ENCODE measurements at places on chromosomes 7 and 10.

DNA sequence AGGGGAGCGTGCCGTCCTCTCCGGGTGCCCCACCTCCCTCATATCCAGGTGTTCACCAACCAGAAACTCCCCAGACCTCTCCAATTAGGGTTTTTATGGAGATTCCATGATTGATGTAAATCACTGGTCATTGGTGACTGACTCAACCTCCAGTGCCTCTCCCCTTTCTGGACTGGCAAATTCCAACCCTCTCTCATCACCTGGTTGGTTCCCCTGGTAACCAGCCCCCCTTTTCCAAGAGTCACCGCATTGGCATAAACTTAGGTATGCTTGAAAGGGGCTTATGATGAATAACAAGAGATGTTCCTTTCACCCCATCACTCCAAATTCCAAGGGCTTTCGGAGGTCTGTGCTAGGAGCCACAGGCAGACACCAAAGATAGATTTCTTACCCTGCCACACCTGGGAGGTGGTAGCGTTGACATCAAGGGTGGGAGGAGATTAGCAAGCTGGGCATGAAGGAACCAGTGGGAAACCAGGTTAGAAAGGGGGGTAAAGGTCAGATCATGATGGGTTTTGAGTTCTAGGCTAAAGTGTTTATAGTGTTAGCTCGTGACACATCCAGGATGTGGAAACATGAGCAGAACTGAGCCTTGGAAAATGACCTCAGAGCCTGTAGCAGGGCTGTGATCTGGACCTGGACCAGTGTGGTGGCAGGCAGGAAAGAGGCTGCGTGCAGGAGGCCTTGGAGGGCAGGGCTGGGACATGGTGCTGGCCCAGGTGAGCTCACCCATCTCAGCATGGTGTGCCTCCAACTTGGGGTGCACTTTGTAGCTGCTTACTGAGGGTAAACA, 45.1 kb downstream of the CAMK1D start:
- no peak for DNase-seq

GRCh38 chr10:89466599-89467035, 52.2 kb downstream of the IFIT5 start:
- DNase-seq: no peak

DNA sequence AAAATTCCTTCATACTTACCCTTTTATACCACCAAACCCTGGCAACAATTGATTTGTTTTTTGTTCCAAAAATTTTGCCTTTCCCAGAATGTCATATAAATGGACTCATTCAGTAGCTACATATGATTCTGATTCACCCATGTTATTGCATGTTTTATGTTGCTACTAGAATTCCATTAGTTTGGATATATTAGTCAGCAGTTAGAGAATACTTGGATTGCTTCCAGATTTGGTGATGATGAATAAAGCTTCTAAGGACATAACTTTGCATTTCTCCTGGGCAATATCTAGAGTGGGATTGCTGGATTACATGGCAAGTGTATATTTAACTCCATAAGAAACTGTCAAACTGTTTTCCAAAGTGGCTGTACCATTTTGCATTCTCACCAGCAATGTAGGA, 806.9 kb downstream of the DNAJB9 start:
- DNase-seq: no peak

DNA sequence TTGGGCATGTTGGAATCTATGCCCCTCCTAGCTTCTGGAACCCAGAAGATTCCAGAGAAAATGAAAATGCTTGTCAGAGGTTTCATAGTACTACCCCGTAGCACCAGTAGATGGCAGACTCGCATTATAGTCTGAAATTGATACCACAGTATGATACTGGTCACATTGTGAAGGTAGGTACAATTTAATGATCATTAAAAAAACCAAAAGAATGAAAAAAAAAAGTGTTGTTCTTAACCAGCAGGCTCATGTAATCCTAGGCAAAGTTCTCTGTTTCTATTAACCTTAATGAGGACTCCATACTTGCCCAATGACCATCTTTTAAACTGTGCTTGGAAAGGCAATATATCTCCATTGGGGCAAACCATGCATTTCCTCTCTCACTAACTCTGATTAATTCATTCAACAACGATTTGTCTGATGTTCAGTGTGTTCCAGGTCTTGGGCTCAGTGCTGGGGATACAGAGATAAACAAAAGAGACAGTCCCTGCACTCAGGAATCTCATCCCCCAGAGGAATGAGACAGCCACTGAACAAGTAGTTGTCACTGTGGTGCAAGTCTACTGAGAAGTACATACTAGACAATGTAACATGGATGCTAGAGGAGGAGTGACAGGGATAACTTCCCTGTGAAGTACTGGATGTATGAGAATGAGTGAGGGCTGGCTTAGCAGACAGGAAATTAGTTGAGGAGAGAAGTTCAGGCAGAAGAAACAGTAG, 223.5 kb upstream of the PHYHIPL start:
- DNase-seq: no peak

GRCh38 chr7:139139150-139139549, 29.6 kb upstream of the ZC3HAV1 start:
- no peak for DNase-seq

- no peak for DNase-seq
Measured at GRCh38 chr7:56375173-56375572, 259.0 kb upstream of the NUPR2 start.

DNA sequence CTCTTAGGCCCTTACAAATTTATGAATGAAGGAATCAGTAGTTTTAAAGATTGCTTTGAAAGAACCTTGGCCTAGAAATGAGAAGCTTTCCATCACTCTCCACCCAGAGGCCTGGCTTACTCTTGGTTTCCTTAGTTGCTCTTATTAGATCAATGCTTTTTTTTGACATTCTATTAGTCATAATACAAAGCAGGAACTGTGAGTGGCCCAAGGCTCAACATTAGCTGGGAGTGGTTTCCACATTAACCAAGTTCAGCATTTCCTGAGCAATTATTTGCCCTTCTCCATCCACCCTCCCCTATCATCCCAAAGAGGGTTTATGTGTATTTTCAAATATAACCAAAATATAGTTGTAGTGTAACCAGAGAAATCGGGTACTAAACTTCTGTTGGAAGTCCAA, 103.4 kb upstream of the FAM204A start:
- DNase-seq: no peak

DNA sequence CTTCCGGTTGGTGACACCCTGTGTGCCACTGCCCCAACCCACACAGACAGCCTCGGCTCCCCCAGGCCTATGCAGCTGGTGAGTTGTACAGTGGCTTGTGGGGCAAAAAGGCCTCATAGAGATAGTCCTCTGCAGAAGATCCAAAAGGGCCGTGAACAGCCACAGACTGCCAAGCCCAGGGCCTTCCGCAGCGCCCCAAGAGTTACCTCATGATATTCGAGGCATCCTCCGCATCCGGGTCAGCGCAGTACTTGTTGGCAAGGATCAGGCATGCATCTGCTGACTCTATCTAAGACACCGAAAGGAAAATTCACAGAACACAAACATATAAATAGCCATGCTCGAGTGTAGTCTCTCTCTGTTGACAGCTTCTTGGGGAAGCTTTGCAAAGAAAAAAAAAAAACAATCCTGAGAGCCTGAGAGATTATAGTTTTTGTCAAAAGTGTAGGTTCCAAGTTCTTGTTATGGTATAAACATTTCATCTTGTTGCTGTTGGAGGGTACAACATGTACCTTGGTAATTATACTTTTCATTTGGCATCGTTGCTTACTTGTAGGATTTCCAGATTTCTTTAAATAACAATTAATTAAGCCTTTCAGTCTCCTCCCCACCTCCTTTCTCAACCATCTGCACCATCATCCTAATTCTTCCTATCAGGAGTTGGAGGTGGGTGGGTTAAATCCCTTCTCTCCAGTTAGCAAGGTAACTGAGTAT, 553.0 kb downstream of the KCNMA1 start:
- no peak for DNase-seq

DNA sequence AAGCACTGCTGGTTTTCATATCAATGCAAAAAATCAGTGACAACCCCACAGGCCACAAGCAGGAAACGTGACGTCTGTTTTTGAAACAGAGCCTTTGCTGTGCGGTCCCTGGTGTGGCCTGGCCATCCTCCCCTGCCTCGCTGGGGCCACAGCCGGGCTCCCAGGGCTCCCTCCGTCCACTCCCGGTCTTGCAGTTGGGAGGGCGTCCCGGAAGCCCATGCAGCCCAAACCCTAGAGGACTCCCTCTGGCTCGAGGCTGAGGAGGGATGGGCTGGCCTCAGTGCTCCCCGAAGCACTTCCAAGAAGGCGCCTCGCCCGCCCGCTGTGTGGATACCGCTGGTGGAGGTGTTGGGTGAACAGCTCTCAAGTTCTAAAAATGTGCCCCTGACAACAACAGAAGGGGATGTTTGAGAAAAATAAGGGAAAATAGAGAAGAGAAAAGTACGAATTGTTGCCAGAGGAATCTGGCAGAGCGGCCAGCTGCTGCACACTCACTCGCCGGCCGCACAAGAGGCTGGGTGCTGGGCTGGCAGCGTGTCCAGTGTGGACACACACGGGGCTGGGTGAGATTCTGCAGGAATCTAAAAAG, 73.5 kb downstream of the ZRANB1 start:
- no peak for DNase-seq

DNA sequence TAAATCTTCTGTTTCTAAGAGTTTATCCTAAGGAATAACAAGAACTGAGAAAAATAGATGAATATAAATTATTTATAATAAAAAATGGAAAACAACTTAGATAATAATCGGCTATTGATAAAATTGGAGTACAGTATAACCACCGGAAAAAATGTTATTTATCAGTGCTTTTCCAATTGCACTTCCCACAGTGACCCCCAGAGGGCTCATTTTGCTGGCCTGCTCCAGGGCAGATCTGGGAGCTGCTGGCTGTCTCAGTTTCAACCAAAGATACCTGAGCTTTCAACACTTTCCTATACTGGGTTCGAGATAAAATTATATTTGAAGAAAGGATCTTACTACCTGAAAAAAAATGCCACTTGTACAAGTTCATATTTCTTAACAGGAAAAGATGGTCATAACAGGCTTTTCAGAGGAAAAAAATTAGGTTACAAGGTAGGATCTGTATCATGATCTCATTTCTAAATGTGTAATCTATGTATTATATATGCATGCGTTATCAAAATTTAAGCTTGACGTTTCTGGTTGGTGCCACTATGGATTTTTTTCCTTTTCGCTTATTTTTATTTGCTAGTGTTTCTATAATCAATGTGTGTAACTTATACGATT, 165.7 kb downstream of the NPSR1 start:
- peak; percentile 34 for DNase-seq

GRCh38 chr7:135678612-135679575, 16.6 kb downstream of the STMP1 start:
- DNase-seq: no peak

- DNase-seq: no peak
Measured at GRCh38 chr7:35448486-35448885, 194.6 kb upstream of the TBX20 start.

DNA sequence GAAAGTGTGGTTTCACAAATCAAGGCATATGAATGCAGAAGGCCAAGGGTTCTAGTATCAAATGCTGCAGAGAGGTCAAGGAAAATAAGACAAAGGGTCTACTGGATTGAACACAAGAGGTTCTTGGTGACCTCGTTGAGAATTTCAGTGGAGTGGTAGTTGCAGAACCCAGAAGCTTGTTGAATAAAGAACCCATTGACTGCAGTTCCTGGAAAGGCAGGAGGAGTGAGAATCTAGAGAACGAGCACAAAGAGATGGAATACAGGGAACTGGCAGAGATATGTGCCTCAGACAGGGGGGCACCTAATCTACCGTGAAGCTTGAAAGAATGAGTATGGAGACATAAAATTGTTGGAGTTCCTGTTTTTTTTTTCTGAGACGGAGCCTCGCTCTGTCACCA, 3.5 kb upstream of the SEPTIN7 start:
- DNase-seq: no peak

GRCh38 chr7:117803476-117803875, 69.8 kb downstream of the CTTNBP2 start:
- DNase-seq: no peak

- no peak for DNase-seq
Measured at GRCh38 chr7:150321788-150322113, 1.4 kb upstream of the LRRC61 start.

DNA sequence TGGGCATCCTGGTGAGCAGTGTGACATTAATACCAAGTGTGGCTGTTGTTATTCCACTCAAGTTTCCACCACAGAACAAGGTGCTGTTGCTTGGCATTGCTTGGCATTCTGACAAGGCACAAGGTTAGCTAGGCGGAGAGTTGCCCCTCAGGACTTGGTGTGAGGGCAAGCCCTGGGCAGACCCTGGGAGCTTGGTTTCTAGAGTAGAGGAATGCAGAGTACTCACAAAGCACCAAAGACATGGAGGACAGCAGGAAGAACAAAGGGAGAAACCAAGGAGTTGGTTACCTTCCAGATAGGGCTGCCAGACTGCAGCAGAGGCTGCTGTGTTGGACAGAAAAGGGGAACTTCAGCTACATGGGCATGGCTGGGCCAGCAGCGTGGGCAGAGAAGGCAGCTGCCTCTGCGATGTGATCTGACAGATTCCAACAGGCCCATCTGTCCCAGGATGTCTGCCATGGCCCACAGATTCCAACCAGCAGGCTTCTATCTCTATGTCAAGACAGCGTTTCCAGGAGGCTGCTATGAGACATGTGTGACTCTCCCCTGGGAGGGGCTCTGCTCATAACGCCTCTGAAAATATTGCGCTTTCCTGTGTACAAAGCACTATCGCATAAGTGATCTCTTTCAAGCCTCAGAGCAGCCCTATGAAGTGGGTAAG, 1.8 kb downstream of the GOLGA7B start:
- DNase-seq: peak; percentile 29

- DNase-seq: no peak
Measured at GRCh38 chr7:30934225-30934624, 22.6 kb downstream of the AQP1 start.

- DNase-seq: no peak
Measured at GRCh38 chr7:2645274-2645868, 13.6 kb downstream of the TTYH3 start.

- DNase-seq: no peak
Measured at GRCh38 chr10:130809181-130809580, 502.3 kb downstream of the TCERG1L start.

DNA sequence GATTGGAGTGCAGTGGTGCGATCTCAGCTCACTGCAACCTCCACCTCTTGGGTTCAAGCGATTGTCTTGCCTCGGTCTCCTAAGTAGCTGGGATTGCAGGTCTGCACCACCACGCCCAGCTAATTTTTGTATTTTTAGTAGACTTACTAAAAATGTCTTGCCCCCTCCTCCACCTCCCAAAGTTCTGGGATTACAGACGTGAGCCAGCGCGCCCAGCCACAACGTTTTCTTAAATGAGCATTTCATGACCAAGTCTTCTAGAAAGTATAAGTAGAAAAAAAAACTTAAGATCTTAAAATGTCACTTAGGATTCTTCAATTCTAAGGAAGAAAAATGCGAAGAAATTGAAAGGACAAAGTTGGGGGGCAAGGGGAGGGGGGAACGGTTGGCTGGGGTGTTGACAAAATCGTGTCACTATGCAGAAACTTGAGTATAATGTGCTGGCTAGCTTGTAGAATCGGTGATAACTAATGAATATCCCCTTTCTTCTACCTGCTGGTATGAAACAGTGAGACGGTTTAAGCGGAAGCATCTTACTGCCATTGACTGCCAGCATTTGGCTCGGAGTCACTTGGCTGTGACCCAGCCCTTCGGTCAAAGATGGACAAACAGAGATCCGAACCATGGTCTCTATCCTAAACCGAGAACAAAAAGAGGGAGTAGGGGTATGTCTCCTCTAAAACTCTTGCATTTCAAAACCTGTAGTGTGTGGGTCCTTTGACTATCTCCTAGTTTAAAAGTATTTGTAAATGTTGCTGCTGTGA, 12.7 kb downstream of the FBH1 start:
- DNase-seq: no peak

All from effector CD4-positive, alpha-beta T cell (primary cell).